ENCODE measurements at places on chromosomes 1 and 21.

- no peak for DNase-seq
These were observed 7.8 kb upstream of the LRRC52 start for GRCh38 chr1:165536016-165536415.

- DNase-seq: no peak
These were observed 362.8 kb downstream of the KCNH1 start for GRCh38 chr1:210771131-210771530.

DNA sequence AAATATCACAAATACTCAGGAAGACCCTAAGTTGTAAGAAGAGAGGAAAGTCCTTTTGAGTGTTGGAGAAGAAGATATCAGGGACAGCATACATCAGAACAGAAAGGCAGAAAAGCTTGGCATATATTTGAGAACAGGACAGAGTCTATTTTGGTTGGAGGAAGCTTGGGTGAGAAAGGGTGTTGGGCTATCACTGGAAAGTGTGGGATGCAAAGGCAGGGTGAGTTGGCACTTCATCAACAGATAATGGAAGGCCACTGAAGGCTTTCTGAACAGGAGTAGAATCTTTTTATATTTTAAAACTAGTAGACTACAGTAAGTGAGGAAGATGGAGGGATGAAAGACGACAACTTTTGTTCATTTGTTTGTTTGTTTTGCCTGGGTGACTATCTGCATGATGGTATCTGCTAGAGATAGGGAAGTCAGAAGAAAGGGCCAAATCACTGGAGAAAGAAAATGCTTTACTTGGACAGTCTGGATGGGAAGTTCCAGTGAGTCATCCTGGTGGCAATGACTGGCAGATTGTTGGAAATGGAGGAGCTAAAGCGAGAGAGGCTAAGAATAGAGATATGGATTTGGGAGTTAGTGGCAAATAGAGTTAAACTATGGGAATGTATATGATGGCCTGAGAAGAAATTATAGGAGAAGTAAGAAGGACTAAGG lies 33.7 kb upstream of the KCNA2 start:
- DNase-seq: no peak

DNA sequence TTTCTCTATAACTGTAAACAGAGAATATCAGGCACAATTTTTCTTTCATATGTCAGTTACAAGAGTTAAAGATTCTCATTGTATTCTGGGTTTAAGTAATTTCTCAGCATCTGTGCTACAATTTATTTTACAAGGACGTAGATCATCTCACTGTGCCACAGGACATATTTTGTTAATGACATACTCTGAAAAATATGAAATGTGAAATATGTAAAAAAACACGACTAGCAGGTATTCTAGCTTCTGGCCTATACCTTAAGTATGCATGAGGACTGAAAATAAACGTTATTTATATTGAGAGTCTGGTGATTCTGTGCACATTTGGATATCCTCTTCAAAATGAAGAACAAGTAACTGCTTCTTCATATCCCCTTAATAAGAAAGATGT lies 308.8 kb downstream of the BRINP3 start:
- DNase-seq: no peak

DNA sequence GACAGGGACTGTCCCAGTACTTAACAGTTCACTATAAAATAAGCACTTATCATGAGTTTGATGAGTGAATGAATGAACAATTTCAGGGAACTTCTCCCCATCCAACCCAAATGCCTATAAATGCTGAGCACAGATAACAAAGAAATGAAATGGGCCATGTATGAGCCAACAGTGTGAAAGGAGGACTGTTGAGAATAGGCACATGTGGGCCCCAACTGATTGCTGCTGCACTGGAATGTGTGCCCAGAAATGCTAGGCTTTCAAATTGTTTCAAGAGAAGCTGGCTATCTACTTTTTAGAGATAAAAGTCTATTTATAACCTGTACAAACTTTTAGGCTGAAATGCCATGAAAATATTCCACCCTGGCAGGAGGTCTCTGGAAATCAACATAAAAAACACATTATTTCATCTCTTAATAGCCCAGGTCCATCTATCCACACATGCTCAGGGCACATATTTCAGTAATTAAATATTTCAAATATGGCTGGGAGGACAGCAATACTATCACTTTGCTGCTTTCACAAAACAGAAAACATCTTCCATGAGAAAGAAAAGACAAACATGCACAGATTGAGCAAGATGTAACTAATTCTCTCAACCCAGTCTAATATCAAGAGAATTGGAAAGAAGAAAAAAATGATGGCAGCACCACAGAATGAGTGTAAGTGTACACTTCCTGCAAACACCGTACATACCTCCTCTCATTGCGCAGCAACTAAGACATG lies 49.8 kb downstream of the COLGALT2 start:
- no peak for DNase-seq

DNA sequence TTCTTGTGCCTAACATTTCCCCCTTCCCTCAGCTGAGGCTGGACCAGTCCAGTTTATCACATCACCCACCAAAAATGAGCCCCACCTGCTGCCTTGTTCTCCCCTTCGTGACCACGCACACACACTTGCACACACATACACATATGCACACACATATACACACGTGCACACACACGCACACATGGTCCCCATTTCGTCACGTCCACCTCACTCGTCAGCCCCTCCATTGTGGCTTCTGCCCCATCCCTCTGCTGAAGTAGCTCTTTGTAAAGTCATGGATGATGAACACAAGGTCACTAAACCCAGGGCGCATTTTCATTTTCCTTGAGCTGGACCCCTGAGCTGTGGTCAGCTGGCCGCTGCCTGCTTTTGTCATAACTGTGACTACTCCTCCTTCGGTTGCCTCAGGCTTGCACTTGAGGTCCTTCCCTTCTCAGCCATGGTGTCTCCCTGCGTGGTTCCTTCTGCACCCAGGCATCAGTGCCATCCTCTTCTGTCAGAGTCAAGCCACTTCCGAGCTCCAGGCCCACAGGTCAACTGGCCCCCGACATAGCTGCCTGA lies 93.8 kb downstream of the SYT2 start:
- no peak for DNase-seq

GRCh38 chr1:37035796-37036666 lies 1.7 kb upstream of the GRIK3 start:
- no peak for DNase-seq

GRCh38 chr1:153608742-153609584 lies 4.0 kb downstream of the S100A16 start:
- DNase-seq: peak; percentile 87

GRCh38 chr1:212267460-212267859 lies 17.8 kb upstream of the PPP2R5A start:
- DNase-seq: no peak

DNA sequence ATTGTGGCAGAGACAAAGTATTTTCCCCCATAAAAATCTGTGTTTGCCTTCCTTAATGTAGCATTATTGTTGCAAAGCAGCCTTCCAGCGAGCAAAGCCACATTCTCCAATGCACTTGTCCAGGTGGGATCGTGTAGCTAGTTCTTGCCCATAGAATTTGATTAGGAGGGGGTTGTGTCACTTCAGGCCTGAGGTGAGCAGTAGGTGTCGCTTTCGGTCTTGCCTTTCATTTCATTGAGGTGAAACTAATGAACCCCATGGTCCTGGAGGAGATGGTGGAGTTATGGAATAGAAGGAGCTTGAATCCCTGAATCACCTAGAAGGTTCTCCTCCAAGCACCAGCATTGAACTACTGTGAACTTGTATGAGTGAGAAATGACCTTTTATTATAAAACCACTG lies 318.9 kb upstream of the PBX1 start:
- DNase-seq: no peak

DNA sequence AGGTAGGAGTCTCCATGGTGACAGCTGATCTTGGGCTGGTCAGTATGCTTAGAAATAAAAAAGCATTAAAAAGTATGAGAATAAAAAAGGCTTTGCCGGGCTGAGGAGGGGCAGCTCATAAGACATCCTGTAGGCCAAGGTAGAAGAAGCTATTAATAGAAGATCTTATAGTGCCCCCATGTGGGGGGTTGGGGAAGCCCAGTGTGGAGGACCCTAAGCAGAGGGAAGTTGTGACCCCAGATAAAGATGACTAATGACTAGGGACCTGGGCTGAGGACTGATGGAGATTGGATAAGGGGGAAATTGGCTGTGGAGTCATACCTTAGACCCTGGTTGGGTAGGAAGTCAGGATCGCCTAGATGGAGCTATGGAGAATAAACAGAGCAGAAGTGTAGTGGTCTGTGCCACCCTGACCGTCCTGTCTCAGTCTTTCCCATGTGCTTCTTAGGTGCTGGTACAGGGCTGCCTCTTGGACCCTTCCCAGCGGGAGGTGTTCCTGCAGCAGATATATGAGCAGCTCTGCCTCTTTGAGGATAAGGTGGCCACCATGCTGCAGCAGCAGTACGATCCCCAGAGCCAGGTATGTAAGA lies 25.0 kb downstream of the SZT2 start:
- no peak for DNase-seq

- DNase-seq: no peak
These were observed 16.2 kb upstream of the PLA2G4A start for GRCh38 chr1:186812570-186812969.

DNA sequence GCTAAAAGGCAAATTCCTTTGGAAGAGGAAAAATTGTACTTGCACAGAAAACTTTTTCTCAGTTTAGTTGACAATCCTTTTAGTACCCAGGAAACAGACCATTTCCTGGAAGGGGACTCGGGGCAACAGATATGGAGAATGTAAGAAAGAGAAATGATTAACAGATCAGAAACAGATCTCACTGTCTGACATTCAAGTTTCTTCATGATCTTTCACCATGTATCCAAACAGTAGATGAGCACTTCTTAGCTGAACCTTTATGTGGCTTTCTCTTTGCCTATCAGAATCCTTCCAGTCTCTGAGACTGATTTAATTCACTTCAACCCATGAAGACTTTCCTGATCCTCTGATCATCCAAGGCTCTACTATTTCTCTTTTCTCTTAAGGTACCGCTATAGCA lies 2.7 kb downstream of the TTLL7 start:
- no peak for DNase-seq

GRCh38 chr1:156910309-156910782 lies 10.1 kb upstream of the LRRC71 start:
- no peak for DNase-seq

DNA sequence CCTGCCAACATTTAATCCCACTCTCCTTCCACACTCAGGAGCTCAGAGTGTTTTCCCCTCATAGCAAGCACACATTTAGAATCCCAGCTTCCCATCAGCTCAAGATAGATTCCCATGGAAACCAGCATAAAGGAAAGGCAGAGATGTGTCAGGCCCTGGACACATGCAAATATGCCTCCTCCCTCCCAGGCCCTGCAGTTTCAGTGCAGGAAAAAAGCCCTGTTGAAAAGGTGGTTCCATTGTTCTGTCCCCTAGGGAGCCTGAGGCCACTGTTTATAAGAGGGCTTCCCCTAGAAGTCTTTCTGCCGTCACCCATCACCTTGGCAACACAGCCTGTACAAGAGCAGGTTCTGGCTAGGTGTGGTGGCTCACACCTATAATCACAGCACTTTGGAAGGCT lies 3.6 kb downstream of the CACNA1S start:
- no peak for DNase-seq

GRCh38 chr21:41573902-41574690 lies 66.1 kb upstream of the TMPRSS2 start:
- DNase-seq: no peak

DNA sequence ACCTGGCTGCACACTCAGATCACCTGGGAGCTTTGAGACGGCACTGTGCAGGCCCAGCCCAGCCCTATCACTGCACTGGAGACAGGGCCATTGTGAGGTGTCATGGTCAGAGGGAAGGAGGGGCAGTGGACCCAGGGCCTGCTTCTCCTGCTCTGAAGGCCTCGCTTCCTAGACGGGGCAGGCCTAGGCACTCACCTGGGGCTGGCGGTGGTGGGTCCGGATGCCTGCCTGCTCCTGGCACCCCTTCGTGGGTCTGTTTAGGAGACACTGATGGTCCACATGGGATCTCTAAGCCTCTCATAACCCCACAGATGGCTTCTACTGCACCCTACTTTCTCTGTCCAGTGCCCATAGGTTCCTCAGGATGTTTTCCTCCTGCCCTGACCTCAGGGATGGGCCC lies 230.9 kb downstream of the MATN1 start:
- no peak for DNase-seq

DNA sequence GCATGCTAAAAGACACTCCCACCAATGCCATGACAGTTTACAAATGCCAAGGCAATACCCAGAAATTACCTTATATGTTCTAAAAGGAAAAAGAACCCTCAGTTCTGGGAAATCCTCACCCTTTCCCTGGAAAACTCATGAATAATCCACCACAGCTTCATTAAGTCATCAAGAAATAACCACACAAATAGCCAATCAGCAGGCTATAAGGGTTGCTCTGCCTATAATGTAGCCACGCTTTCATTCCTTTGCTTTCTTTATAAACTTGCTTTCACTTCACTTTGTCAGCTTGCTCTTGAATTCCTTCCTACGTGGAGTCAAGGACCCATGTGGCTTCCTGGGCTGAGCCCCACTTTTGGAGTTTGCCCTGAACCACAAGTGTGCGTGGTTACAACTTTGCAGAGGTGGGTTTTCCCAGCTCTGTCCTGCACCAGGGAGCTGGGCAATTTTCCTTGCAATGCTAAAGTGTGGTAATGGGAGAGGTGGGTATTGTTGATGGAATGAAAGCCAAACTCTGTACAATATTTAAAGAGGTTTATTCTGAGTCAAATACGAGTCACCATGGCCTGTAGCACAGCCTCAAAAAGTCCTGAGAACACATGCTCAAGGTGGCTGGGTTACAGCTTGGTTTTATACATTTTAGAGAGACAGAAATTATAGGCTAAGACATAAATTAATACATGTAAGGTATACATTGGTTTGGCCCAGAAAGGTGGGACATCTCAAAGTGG lies 42.2 kb upstream of the COG2 start:
- no peak for DNase-seq

- no peak for DNase-seq
These were observed 23.1 kb upstream of the B3GALNT2 start for GRCh38 chr1:235527196-235527814.

DNA sequence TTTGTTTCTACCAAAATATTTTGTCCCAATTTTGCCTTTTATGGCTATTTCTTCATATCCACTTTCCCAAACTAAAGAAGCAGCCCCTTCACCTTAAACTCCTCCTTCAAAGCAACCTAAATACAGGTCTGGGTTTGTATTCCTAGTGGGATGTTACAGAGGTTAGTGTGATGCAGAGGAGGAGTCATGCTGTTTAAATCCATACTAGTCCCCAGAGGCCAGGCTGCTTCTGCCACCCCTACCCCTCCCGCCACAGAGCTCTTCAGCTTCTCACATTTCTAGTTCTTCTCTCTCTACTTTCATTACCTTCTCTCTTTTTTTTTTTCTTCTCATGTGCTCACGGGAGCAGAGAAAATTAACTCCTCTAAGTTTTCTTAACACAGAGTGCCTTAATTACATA lies 29.3 kb downstream of the SELL start:
- no peak for DNase-seq

- DNase-seq: no peak
These were observed 368.8 kb upstream of the TMPRSS15 start for GRCh38 chr21:18772404-18772803.

- DNase-seq: no peak
These were observed 103.5 kb downstream of the RPE65 start for GRCh38 chr1:68346188-68346808.

GRCh38 chr1:63867429-63868176 lies 93.8 kb downstream of the ROR1 start:
- no peak for DNase-seq
